ENCODE measurements at places on chromosomes 7 and 10. TPM values are rescaled to one million over a fixed set of nuclear protein-coding genes. Genes with fewer than 3 reads are reported as not detected.

Gene LRRTM3
- total RNA-seq = 2.5 TPM

Gene SUN3
- total RNA-seq = not detected

Gene AOC1
- 21.4 TPM for total RNA-seq

Gene STEAP1B
- total RNA-seq = not detected

Gene TFR2
- 2.5 TPM for total RNA-seq

Gene POLR3A
- 22.3 TPM for total RNA-seq

Gene DNA2
- 27.6 TPM for total RNA-seq

GRCh38 chr10:7243873-7244272, 167.0 kb downstream of the SFMBT2 start:
- DNase-seq = no peak

- DNase-seq = no peak
Observed at GRCh38 chr10:44368637-44369036, 16.3 kb downstream of the CXCL12 start.

DNA sequence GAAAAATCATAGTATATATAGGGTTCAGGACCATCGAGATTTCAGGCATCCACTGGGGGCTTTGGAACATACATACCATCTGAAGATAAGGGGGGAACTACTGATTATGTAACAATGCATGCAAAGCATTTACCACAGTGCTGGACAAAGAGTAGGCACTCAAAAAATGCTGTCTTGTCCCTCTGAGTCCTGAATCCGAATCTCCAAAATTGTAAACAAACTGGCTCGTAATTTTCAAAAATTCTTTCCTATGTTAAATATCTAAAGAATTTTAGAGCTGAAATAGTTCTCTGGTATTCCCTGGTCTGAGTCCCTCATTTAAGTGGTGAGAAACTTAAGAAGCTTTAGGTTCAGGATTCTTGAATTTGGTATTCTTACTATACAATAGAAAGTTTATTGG, 167.8 kb upstream of the ASAH2 start:
- DNase-seq = no peak

GRCh38 chr7:82275342-82275741, 168.2 kb downstream of the CACNA2D1 start:
- no peak for DNase-seq

GRCh38 chr7:143354376-143354775, 8.1 kb downstream of the FAM131B start:
- no peak for DNase-seq

GRCh38 chr7:90298145-90299038, 22.7 kb downstream of the FAM237B start:
- DNase-seq = no peak

GRCh38 chr7:44278451-44279161, 46.8 kb downstream of the CAMK2B start:
- DNase-seq = no peak

DNA sequence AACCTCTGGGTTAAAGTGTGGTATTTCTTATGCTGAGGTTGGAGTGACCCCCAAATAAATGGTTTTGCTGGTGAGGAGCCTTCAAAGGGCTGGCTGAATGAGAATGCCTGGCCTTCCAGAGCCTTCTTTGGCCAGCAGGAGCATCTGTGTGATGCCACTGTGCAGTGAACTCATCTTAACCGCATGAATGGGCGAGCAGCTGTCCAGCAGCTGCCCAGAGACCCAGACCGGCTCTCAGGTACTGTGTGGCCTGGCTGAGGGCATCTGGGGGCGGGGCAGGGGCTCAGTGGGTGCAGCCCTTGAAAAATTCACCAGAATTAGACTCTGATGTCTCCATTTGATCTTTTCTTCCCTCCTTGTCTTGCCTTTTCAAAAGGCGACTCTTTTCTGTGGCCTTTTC, 59.0 kb downstream of the SYPL1 start:
- no peak for DNase-seq

- no peak for DNase-seq
Observed at GRCh38 chr10:86017841-86018734, 348.5 kb downstream of the GRID1 start.

DNA sequence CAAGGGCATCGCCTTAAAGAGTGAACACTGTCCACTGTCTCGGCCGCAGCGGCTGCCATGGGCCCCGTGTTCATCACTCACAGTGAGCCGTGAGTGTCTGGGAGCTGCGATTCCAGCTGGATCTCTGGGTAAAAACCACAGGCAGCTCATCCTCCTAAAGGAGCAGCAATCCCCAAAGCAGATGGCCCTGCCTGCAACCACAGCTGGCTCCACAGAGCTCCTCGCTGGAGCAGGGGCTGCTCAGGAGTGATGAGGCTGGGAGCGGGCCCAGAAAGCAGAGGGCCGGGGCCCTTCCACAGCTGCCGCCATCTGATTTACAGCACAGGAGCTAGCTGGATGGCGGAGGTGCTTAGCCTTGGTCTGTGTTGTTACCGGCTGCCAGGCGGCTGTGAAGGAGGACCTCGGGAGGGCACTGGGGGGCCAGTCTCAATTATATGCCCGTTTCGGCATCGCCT, 6.6 kb upstream of the TMEM184A start:
- DNase-seq = no peak

DNA sequence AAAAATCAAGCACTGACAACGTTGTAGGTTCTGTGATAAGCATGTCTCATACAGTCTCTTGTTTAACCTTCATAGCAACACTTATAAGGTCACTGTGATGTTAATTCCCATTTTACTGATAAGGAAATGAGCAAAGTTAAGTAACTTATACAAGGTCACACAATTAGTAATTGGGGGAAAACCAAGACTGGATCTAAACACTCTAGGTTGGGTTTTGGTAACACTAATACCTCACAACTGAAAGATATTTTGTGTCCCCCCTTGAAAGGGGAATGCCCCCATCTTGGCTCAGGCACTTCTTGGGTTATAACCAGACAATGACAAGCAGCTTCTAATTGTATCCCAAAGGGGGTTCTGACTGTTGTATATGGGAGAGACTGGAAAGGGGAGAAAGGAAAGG, 36.0 kb upstream of the ABCB4 start:
- DNase-seq = no peak
